Motor neuron (in vitro differentiated cells): ENCODE measurements at places on chromosomes 11 and 22. TPM values are rescaled to one million over a fixed set of nuclear protein-coding genes. Genes with fewer than 3 reads are reported as not detected.

Gene EI24
- total RNA-seq, result 50.3 and 58.3 TPM in 2 replicates

DNA sequence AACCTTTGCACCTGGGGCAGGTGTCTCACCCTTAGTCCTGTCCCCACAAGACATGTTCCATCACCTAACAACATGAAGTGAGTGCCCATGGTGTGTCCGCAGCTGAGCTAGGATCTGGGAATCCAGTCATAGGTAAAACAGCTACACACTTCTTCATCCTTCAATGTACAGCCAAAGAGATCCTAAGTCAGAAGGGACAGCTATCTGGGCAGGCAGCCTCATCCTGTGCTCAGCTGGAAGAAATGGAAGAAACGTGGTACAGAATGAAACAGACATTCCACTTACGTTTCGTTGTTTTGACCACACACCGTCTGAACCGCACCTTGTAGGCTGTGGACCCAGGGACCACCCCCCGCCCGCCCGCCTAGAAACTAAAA lies 30.8 kb downstream of the PDGFB start:
- no peak for ATAC-seq

GRCh38 chr11:26297189-26297975 lies 34.5 kb upstream of the ANO3 start:
- ATAC-seq, result peak; percentile 99

GRCh38 chr11:794766-795633 lies 3.1 kb downstream of the SLC25A22 start:
- ATAC-seq, result no peak

DNA sequence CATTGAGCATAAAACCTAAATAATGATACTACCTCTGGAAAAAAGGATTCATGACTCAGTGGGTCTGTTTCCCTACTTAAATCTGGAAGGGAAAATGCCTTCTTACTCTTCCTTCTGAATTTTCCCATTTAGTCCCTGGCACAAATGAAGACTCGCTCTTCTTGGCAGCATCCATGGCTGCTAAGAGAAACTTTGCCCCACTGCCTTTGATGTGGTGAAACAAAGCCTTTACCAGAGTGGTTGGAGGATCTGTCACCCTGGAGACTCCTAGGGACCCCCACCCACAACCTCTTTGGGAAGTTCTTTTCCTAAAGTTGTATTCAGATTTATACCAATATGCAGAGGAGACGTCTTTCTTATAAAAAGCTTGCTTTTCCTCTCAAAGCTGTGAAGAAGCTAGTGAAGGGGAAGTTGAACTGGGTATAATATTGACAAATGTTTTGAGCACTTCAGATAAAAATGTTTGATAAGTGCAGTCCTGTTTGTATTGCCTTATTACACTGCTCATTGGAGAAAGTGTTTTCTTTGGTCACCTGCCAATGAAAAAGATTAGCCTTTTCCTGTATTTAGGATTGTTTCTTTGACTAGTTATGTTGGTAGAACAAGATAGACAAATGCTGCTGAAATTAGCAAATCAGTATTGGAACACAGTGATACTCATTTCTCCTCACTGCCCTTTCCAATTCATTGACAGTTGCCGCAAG lies 77.3 kb downstream of the ARFGAP2 start:
- ATAC-seq, result no peak
